ENCODE measurements at places on chromosomes 12 and 14.

- DNase-seq: no peak
Observed at GRCh38 chr12:124509676-124510300, 57.6 kb downstream of the NCOR2 start.

- DNase-seq: peak; percentile 32
Observed at GRCh38 chr14:92568621-92569479, 55.3 kb downstream of the RIN3 start.

GRCh38 chr14:99057576-99058083 is 214.4 kb downstream of the BCL11B start:
- no peak for DNase-seq

- DNase-seq: no peak
Observed at GRCh38 chr12:21580748-21581516, 23.7 kb downstream of the GYS2 start.

GRCh38 chr12:5556033-5556614 is 124.2 kb downstream of the NTF3 start:
- DNase-seq: no peak

GRCh38 chr12:6768990-6769389 is 2.8 kb downstream of the PTMS start:
- DNase-seq: no peak

DNA sequence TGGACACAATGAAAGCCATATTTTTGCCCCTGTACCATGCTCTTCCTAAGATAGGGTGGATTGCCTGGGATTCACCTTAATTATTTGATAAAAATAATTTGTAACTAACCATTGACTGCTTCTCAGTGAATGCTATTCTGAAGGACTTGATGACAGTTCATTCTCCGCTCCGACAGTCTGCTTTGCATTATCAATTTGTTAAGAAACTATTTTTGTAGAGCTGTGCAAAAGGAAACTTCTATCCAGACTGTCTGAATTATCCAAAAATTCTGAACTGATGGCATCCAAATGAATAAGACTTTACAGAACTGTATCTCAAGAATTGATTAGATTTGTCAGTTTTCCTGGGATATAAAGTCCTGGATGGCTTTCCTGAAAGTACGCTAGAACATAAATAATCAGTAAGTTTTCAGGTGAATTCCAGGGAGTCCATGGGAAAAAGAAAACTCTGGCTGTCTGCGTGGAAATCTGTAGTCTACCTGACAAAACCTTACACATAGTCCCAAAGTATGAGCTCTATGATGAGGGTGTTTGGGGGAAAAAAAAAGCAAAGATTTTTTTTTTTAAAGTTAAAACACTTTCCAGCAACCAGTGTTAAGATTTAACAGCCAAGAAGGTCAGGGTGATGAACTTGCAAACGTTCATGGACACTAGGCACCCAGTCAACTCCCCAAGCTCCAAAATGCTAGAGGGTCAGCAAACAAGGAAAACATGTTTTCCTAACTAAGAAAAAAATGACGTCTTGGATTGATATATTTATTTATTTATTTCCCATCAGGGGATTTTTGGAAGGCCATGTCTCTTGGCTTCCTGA is 291.1 kb upstream of the TBX3 start:
- no peak for DNase-seq

- no peak for DNase-seq
Observed at GRCh38 chr14:71661441-71661840, 270.8 kb upstream of the RGS6 start.

GRCh38 chr14:76918256-76918781 is 92.1 kb downstream of the LRRC74A start:
- no peak for DNase-seq

DNA sequence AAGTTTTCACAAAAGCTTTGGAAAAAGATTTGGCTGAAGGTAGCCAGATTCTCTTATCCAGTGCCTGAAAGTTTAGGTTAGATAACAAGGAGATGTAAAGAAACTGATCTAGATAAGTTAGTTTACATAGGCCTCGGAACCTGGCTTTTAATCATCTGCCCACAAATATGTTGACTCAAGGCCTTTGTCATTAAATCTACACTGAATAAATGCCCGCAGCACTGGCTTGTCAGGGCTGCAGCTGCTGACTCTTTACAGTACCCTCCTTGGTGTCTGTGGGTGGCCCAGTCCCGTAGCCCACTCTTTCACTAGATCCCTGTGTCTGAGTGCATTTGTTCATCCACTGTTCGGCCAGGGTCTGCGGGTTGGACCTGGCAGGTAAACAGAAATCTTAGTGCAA is 58.0 kb downstream of the TMEM116 start:
- DNase-seq: no peak

DNA sequence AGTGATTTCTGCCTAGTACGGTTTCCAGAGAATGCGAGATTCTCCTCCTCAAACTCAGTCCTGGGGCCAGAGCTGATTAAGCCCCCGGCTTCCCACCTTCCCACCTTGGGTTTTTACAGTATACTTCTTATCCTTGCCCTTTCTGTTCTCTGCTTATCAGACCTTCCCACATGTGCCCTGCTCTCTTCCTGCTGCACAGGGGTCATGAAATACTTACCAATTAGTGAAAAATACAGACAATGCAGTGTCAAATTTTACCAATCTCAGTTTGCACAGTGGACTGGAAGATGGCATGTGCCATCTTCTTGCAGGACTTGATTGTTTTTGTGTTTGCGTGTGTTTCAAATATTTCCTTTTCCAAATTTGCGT is 14.7 kb downstream of the SUSD6 start:
- DNase-seq: no peak

Data from activated T-helper 1 cell treated with anti-CD3 and anti-CD28 coated beads, Interleukin-12 subunit alpha, Interleukin-12 subunit beta, Interleukin-2, Interleukin-4 antibody, amounts not matched to agents 30 ng/mL and 10 ng/mL and 1 ng/mL, durations not matched to agents 14 hours and 24 hours and 36 hours (primary cell).